D721Med (cell line): ENCODE measurements at places on chromosomes 3 and 15.

- no peak for DNase-seq
Measured at GRCh38 chr15:68843425-68844311, 23.0 kb upstream of the ANP32A start.

- no peak for DNase-seq
Measured at GRCh38 chr3:56612146-56612545, 55.2 kb downstream of the CCDC66 start.

DNA sequence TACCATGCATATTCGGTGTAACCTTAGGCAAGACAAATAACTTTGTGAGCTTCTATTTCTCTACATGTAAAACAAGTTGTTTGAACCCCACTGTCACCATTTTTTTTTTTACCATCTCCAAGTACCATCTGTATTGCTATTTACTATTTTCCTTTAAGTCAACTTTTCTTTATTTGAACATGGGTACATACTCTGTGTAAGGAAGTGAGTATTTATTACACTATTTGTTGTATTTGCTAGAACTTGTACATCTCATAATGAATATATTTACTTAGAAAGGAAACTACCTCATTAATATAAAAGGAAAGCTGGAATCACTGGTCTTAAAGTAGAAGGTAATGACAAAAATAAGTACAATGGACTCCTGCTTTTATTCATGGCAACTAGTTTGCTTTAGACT, 69.9 kb downstream of the WNT5A start:
- no peak for DNase-seq

DNA sequence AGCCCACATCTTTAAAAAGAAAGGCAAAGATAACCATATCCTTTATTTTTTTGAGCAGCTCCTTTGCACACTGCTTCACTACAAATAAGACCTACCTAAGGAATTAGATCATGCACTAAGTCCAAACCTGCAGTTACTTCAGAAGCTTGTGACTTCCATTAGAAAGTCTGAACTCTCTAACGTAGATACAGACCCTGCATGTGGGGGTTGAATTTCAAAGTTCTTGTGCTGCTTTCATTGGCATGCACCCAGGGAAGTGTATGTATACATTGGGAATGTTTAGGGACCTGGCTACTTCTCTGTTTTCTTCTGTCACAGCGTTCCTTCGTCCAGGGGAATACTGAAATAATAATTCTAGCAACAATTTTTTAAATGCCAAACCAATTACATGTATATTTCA, 185.2 kb upstream of the IL12A start:
- no peak for DNase-seq

DNA sequence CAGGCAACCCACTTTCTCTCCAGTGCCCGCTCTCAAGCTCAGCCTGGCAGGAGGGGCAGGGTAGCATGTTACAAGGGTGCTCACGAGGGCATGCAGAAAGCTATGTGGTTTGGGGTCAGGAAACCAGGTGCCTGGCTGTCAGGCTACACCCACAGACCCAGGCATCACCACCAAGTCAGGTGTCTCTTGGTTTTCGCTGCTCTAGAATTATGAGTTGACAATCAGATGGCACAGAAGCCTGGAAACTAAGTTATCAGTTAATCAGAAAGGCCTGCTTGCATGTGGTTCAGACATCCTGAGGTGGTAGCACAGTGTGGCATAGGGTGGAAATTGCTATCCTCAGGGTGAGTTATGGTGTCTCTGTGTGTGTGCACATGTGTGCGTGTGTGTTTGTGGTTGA, 16.2 kb upstream of the CCR9 start:
- no peak for DNase-seq

GRCh38 chr15:85027421-85027820, 45.8 kb downstream of the PDE8A start:
- no peak for DNase-seq

GRCh38 chr3:25281041-25281731, 146.9 kb upstream of the RARB start:
- no peak for DNase-seq

GRCh38 chr15:59352683-59353082, 20.0 kb downstream of the MYO1E start:
- no peak for DNase-seq

- DNase-seq = no peak
Measured at GRCh38 chr3:62574266-62574898, 201.0 kb upstream of the FEZF2 start.

DNA sequence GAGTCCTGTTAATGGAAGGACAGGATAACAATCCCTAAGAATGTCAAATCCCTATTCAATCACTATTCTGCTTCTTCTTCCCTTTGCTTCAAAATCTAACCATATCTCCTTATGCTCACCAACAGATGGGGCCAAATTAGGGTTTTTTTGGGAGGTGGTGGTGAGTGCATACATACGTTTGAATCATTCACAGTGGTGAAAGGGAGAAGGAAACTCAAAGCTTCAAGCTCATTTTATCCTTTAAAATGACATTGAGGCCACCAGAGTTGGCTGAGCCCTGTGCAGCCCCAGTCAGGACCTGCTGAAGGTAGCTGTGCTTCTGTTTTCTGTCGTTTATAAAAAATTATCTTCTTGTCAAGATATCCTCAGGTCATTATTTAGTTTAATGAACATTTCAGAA, 607.5 kb upstream of the AGTR1 start:
- no peak for DNase-seq

GRCh38 chr15:82849556-82850512, 40.4 kb downstream of the WHAMM start:
- no peak for DNase-seq

DNA sequence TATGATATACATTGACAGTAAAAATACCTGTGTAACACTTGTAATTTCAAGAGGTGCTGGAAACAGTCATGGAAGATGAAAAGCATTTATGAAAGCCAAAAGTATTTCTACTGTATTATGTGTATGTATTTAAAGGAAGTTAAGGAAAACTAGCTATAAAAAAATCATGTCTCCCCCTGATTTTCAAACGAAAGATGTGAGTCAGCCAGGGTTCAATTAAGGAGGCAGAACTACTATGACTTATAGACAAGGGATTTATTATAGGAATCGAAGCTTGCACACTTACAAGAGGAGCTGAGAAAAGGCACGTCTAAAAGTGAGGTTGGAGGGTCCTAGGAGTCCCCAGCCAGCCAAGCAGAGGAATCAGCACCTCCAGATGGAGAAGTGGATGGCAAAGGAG, 119.4 kb downstream of the SUCLG2 start:
- no peak for DNase-seq

DNA sequence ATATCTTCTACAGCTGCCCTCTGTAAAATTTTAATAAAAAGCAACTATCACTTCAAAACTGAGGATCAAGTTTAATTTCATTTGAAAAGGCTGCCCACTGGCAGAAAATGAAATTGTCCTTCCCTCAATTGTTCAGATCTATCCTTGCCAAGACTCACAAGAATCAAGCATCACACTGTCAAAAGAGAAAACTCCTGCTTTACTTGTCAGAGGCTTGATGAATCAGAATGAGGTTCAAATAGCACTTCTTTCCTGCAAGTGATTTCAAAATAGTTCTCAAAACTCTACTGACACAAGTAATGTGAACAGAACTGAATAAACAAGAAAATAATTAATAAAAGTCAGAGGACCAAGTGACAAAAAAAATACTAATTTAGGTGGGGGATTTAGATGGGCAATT, 70.6 kb downstream of the GOLIM4 start:
- no peak for DNase-seq

GRCh38 chr15:57384024-57384423, 7.7 kb downstream of the CGNL1 start:
- no peak for DNase-seq
